ENCODE measurements at places on chromosomes 6 and 20.
A peak's percentile ranks its signal among the peaks of the same experiment; 100 is the strongest.

DNA sequence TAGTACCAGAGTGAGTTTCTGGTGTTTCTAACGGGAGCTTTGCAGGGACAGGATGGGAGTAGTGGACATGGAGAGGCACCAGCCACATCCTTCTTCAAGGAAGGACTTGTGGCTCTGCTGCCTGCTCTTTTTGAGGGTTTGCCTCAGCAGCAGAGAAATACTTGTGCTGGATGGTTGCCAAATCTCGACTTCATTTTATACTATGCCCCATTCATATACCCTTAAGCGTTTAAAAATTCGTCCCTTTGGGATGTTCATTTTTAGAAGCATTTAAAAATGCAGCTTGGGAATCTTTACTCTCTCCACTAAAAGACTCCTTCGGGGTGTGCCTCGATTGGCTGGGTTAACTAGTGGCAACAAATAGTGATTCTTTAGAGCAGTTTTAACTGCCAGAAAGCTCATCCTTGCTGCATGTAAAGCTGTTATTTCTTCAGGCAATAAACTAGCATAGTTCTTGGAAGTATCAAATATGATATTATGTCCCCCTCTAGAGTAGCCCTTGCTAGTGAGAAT lies 126.5 kb upstream of the B3GAT2 start:
- DNase-seq: no peak

DNA sequence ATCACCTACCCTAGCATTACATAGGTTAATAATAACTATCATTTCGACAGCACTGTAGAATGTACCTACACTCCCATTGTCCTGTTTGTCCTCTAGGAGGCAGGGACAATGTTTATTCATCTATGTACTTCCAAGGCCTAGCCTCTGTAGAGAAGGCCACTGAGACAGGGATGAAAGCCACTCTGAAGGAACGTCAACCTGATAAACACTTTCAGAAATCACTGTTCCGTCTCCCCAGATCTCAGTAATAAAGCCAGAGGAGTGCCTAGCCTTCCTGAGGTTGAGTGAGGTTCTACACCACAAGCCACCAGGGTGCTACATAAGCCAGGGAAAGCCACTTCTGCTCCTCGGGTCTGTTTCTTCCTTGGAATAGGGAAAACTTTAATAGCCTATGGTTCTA lies 44.8 kb downstream of the POPDC3 start:
- DNase-seq: peak; percentile 70

DNA sequence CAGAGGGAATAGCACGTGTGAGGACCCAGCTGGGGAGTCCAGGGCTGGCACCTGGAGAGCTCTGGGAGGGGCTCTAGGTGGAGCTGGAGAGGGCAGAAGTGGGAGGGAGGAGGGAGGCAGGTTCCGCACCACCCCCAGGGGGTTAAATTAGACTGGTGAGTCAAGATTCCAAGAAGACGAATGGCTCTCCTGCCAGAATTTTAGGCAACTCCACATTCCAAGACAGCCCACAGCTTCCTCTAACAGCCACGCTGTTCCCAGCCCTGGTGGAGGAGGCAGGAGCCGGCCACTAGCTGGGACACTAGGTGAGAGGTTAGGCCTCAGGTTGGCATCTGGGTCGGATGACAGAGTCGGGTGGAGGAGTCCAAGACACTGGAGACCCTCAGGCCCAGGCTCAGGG lies 60.2 kb downstream of the TFAP2C start:
- DNase-seq: no peak

DNA sequence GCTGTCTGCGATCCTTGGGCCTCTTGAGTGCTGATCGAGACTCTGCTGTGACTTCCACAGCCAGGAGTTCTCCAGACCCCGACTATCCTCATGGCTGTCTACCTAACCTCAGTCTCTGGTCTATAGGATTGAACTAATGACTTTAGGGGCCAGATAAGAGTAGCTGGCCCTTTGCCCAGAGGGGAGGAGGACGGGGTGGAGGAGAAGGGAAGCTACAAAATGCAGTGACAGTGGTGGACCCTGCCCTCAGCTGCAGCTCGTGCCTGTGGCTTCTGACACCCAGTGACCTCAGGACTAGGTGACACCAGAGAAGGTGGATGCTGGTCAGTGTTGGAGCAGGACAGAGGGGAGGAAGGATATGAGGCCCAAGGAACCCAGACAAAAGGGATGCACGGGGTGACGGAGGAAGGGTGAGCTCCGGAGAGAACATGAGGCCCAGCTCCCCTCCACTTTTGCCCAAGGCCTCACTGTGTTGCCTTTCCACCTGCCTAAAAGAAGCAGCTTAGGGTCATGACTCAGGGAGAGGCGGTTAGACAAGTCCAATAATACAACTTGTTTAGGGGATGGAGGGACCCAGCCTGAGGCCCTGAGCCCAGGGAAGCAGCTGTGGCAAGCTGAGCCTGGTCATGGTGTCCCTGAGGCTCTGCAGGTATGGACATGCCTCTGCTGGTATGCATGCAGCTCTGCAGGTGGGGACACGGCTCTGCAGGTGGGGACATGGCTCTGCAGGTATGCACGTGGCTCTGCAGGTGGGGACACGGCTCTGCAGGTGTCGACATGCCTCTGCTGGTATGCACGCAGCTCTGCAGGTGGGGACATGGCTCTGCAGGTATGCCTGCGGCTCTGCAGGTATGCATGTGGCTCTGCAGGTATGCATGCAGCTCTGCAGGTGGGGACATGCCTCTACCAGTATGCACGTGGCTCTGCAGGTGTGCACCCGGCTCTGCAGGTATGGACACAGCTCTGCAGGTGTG lies 67.7 kb downstream of the SYNJ2 start:
- DNase-seq: no peak

DNA sequence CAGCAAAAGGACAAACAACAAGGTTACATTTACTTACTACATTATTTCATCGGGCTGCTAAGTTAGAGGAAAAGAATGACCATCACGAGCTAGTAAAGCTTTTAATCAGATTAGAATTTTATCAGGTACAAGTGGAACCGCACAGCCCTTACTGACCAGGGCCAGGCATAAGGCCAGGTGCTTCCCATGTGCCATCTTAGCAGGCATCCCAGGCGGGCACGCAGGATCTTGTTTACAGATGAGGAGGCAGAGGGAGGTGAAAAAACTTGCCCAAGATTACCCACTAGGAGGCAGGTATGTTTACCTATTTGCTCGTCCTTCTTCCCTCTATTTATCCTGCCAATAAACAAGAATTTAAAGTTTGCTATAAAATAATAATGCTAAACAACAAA lies 10.7 kb downstream of the EZR start:
- no peak for DNase-seq

DNA sequence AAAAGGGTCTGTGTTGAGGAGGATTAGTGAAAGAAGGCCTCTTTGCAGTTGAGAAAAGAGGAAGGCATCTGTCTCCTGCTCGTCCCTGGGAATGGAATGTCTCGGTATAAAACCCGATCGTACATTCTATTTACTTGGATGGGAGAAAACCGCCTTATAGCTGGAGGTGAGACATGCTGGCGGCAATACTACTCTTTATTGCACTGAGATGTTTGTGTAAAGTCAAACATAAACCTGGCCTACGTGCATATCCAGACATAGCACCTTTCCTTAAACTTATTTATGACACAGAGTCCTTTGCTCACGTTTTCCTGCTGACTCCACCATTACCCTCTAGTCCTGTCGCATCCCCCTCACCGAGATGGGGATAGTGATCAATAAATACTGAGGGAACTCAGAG lies 4.5 kb downstream of the TDP2 start:
- DNase-seq: no peak

DNA sequence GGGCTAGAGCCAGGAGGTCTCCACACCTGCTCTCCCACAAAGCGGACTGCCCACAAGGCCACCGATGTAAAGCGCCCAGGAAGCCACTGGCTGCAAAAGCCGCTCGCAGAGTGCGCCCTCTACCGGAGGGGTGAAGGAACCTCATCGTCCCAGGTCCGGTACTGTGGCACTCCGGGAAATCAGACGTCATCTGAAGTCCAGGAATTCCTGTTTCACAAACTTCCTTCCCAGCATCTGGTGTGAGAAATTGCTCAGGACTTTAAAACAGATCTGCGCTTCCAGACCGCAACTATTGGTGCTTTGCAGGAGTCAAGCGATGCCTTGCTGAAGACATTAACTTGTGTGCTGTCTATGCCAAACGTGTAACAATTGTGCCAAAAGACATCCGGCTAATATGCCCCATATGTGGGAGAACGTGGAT lies 115.1 kb upstream of the ARID1B start:
- DNase-seq: no peak

DNA sequence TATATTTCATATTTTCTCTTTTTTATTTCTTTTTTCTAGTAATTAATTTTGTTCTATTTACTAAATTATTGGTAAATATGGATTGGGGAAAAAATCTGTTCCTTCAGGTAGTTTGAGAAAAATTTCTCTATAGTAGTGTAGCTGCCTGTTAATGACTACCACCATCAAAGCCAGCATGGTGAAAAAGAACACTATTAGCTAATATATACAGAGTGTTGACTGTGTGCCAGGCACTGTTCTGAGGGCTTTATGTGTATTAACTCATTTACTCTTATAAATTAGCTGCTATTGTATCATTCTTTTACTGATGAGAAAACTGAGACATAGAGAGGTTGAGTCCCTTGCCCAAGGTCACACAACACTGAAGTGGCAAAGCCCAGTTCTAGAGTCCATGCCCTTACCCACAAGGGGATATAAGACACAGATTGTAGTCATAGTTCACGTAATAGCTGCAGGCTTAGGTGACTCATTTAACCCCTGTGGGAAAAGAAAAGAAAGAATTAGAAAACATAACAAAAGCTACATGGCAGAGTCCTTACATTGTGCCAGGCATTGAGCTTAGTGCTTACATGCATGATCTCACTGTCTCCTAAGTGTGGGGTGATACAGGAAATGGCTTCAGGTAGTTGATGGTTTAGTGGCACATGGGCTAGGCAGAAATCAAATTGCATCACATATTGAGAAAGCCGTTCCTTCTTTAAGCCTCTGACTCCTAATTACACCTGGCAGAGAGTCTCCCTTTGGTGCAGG lies 12.2 kb upstream of the AKIRIN2 start:
- no peak for DNase-seq

- DNase-seq: no peak
Observed at GRCh38 chr20:62841705-62842212, 19.9 kb downstream of the TCFL5 start.

- peak; percentile 21 for DNase-seq
Observed at GRCh38 chr20:17898548-17898994, 70.0 kb downstream of the SNX5 start.

DNA sequence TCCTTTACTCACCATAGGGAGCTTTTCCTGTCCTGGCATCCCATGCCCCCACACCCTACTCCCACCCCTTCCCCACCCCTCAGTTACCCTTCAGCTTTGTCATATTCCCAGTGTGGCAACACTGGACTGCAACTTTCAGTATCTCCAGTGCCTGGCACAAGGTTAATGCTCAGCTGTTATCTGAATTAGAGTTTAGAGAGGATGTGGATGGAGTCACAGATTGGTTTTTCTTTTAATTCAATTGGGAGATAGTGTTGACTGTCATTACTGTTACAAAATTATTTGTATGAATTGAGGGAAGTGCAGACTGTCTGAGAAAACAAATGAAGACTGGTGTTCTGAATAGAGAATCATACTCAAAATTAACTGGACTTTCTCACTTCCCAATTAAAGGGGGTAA lies 89.9 kb downstream of the TULP4 start:
- DNase-seq: no peak

DNA sequence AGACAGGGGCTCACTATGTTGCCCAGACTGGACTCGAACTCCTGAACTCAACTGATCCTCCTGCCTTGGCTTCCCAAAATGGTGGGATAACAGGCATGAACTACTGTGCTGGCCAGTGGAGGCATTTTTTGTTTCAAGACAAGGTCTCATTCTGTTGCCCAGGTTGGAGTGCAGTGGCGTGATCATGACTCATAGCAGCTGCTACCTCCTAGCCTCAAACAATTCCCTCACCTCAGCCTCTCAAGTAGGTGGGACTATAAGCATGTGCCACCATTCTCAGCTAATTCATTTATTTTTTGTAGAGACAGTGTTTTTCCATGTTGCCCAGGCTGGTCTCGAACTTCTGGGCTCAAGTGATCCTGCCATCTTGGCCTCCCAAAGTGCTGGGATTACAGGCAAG lies 17.2 kb downstream of the ENPP3 start:
- no peak for DNase-seq

DNA sequence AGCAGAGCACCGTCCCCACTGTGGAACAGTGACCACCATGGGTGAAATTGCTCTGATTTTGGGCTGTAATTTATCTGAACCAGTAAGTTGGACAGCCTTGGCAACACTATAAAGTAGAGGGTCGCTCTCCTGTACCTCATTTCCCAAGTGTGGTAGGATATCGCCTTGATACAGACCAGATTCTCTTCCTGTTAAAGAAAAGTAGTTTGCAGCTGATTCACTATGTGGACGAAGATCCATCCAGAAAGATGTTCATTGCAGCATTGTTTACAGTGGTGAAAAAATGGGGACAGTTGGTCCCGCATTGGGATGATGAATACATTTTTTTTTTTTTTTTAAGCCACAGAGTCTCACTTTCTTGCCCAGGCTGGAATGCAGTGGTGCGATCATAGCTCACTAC lies 74.3 kb downstream of the SLX4IP start:
- no peak for DNase-seq

DNA sequence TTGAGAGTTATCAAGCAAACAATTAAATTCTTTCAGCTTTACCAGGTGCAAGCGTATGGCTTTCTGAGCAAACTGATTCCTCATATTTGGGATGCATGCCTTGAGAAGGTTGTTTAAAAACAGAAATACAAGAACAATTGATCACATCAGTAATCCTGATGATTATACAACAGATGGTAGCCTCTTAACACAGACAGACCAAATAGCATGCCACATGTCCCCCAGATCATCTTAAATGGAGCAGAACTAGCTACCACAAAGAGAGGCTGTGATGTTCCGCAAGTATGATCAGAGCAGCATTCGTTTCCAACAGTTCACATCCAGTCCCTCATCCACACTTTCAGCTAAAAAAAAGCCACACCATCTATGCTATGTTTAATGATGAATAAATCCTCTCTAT lies 246.2 kb upstream of the NRSN1 start:
- DNase-seq: no peak

DNA sequence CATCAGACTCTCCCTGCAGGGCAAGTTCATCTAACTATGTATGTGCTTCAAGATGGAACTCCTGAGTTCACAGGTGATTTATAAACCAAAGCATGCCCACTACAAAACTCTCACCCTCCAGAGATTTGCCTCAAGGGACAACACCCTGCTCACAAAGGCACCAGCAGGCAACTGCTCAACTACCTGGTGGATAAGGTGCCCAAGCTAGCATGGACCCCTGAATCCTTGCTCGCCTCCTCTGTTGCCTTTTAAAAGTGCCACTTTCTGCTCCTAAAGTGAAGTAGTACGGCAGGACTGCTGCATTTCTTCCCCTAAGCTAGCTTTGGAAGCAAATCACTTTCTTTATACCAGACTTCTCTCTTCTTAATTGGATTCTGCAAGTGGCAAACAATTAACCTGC lies 1.2 kb downstream of the LPA start:
- DNase-seq: no peak

DNA sequence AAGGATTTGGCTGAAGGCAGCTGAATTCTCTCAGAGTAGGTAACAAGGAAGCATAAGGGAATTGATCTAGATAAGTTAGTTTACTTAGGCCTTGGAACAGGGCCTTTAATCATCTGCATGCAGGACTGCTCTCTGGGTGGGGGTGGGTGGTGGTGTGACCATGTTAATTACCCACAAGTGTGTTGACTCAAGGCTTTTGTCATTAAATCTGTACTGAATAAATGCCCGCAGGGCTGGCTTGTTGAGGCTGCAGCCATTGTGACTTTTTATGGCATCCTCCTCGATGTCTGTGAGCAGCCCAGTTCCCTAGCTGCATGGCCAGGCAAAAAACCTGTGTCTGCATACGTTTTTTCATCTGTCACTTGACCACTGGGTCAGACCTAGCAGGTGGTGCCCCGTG lies 63.5 kb upstream of the ASCC3 start:
- DNase-seq: no peak

Measured in SK-N-DZ (cell line).